ENCODE measurements at places on chromosomes 6 and 20.

GRCh38 chr6:90420500-90420899 lies 123.9 kb upstream of the BACH2 start:
- no peak for DNase-seq

DNA sequence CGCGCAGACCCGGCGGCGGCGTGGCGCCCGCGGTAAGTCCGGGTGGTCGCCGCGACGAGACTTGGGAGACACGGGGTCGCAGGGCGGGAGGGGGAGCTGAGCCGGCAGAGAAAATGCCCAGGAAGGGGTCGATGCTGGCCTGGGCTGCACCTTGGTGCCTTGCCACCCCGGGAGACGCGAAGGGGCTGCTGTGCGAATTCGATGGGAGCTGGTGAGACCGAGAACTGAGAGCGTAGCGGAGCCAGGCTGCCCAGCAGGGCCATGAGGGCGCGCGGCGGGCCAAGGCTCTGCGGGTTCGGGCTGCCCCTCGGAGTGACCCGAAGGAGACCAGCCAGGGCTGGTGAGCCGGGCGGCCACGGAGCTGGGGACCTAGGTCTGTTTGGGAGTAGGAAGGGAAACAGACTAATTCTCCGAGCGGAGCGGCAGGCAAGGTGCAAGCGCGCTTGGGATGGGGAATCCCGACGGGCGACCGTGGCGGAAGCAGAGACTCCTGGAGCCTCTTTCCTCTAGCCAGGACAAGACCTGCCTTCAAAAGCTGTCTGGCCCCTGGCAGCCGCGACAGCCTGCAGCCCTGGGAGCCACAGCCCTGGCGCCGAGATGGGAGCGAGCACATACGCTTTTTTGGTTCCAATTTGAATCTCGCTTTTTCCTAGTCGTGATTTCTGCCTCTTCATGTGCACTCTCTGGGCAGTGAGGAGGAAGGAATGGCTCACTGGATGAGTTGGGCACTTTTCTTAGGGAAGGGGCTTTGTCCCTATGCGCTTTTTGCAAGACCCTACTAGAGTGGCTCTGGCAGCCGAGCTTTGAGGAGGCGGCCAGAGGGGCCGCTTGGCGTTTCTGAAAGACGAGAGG lies 691 bp downstream of the SYNDIG1 start:
- DNase-seq, result no peak

DNA sequence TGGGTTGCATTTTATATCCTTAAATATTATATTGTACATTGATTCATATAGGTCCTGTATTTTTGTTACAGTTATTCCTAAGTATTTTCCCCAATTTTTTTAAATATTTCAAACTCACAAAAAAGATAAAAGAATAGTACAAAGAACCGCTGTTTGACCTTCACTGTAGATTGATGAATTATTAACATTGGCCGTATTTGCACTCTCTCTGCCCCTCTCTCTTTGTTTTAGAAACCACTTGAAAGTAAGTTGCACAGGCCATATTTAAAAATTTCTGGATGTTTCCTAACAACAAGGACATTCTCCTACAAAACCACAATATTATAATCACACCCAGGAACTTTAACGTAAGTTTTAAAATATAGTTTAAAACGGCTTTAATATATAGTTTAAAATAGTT lies 72.0 kb upstream of the DUSP22 start:
- no peak for DNase-seq

DNA sequence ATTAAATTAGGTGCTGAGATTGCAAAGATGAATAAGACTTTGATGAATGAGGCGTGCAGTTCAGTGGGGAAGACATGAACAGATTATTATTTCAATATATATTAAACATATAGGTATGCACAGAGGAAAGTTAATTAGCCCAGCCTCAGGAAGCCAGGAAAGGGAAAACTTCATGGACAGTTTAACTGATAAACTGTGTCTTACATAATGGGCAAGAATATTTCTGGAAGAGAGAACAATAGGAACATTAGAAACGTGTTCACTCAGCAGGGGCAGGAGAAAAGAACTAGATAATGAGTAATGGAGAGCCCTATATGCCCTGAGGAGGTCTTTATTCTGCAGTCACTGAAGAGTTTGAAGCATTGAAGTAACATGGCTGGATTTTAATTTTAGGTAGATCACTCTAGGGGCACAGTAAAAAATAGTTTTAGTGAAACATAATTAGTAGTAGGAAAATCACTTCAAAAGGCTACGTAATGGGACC lies 23.6 kb downstream of the CEP57L1 start:
- no peak for DNase-seq

GRCh38 chr20:34355427-34355826 lies 7.6 kb upstream of the ITCH start:
- DNase-seq, result no peak

DNA sequence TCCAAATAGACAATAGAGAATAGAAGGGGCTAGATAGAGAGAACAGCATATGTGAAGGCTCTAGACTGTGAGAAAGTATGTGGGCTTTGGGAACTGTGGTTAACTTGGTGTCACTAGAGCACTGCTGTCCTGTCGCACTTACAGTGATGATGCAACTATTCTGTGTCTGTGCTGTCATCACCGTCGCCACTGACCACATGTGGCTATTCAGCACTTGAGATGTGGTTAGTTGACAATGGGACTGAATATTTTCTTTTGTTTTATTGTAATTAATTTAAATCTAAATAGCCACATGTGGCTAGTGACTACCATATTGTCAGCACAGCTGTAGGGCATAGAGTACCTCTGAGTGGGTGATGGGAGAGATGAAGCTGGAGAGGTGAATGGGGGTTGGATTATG lies 39.0 kb upstream of the IFNGR1 start:
- no peak for DNase-seq

DNA sequence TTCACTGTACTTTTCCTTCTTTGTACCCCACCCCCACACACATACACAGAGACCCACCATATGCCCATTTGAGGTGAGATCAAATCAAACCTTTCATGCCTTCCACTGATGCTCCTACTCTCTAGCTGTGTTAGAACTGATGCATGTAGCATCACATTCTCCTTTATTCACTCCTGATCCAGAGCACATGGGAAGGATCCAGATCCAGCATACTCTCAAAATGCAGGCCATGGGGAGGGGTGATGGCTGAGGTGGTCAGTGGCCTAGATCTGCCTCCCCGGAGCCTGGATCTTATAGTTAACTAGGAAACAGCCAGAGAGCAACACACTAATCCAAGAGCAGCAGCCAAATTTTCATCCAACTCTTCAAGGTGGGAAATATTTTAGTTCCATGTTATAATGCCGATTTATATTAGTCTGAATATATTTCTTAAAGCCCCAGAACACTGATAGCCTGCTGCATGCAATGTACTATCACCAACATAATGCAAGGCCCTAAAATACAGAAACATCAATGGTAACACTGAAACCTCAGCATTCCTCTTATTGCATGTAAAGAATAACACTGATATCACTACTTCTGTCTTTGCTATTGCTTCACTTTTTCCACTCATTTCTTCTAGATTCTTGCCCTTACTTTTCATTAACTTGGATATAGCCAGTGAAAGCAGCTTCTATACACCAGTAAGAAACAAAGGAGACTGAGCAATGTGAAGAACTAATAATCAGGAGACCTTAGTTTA lies 126.8 kb upstream of the BEND6 start:
- no peak for DNase-seq

- no peak for DNase-seq
Observed at GRCh38 chr20:56443654-56444540, 24.5 kb upstream of the RTF2 start.

DNA sequence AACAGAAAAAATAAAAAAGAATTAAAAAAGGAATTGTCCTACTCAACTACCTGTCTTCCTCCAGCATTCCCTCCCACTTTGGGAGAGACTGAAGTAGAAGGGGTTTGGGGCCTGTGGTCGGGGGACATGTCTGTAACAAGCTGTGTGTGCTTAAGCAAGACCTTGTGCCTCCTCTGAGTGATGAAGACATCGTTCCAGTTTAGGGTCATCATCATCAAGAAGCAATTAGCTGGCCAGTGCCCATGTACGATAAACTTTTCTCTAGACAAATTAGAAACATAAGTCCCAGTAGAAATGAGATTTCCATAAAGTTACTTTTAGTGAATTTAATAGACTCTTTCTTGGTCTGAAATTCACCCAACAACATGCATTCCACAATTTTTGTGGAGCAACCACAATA lies 272.9 kb downstream of the ZNF217 start:
- DNase-seq, result no peak

DNA sequence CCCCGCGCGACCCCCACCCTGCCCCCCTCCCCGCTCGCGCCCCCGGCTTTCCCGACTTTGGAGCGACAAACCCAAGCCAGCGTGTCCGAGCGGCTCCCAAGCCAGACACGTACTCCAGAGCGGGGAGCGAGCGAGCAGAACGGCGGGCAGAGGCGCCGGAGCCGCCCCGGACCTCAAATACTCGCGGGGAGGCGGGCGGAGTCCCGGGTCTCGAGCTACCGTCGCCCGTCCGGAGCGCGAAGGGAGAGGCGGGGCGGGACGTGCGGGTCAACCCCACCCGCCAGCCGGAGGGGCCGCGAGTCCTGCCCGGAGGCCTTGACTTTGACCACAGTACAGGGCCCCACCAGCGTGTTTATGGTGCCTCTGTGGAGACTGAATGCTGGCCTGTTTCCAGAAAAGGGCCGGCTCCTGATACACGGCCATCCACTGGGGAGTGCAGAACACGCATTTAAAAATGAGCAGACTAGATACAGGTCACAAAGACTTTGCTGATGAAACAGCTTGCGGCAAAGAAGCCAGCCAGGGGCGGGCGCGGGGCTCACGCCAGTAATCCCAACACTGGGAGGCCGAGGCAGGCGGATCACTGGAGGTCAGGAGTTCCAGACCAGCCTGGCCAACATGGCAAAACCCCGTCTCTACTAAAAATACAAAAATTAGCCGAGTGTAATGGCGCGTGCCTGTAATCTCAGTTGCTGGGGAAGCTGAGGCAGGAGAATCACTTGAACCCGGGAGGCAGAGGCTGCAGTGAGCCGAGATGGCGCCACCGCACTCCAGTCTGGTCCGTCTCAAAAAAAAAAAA lies at the start of gene SERPINB6:
SERPINB6 (minus strand) TSS at position 148 of the 799 bp plus-strand sequence. CDS start 12,235 bp downstream, outside the sequence.
- DNase-seq, result peak; percentile 45

DNA sequence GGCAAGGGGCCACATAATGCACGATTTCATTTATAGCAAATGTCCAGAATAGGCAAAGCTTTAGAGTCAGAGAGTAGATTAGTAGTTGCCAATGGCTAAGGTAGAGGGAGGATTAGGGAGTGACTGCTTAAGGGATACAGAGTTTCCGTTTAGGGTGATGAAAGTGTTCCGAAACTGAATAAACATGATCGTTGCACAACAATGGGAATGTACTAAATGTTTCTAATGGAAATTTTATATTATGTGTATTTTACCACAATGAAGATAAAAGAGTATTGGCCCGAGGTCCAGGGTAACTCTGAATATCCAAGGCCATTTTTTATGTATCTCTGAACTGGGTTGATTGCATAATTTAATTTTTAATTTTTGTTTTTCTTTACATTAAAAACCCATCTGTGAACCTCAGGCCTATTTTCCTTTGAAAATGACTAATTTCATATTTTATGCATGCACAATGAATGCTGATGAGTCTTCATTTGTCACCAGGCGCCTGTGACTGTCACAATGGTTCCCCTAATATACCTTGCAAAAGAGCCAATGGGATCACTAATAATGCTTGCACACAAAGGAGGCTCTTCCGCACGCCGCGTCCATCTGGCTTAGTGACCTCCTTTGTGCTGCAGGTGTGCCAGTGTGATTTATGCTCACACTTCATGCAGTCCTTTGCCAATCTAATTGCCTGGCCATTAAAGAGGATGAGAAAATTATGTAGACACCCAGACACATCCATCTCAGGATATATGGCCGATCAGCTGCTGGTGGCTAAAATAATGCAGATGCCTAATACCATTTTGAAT lies 612.5 kb downstream of the CDH26 start:
- DNase-seq, result no peak

DNA sequence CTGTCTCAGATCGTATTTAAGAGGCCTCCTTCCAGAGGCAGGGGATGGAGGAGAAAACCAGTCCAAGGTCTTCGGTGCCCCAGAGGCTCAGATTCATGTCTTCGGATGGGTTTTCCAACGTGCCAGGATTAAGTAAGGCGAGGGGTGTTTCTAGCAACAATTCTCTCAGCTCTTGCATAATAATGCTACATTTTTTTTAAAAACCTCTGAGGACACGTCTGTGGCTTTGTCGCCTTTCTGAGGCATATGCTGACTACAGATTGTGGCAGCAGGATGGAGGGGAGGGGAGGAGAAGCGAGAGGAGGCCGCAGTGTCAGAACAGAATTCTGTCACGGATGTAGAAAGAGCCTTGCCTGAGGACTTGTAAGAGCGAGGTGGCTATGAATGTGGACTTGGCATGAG lies 17.7 kb upstream of the CCDC167 start:
- peak; percentile 82 for DNase-seq

GRCh38 chr6:14827354-14827753 lies 418.5 kb upstream of the JARID2 start:
- DNase-seq, result no peak

DNA sequence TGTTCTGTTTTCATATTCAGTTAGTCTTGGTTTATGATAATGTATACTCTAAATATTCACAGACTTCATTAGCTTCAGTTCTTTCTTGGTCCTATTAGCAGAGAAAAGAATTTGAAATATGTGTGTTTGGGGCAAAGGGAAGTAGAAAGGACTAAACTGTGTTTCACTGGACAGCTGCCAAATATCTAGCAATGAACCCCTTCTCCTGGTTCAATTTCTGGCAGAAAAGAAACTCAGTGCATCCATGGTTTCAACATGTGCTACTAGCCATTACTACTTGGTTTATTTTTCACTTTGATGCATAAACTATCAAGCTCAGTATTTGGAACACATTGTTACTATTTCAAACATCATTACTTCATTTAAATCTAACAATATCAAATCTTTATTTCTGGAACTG lies 43.6 kb downstream of the FBXL4 start:
- no peak for DNase-seq

- DNase-seq, result peak; percentile 43
Observed at GRCh38 chr6:29965873-29966601, 23.7 kb downstream of the HLA-A start.

GRCh38 chr20:35826397-35826998 lies 54.7 kb downstream of the PHF20 start:
- DNase-seq, result no peak

DNA sequence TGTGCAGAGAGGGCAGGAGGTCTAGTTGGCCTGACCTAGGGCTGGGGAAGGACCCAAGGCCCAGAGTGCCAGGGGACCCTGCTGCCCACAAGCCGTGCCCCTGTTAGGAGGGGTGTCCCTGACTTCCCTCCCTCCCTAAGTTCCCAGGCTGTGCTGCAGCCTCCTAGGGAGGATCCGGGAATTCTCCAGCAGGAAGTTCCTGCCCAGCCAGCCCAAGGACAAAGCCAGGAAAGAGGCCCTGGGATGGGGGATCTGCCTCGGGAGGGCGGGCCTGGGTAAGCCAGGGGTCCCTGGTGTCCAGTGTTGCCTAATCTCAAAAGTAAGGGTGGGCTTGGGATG lies 9.3 kb upstream of the BAK1 start:
- no peak for DNase-seq

DNA sequence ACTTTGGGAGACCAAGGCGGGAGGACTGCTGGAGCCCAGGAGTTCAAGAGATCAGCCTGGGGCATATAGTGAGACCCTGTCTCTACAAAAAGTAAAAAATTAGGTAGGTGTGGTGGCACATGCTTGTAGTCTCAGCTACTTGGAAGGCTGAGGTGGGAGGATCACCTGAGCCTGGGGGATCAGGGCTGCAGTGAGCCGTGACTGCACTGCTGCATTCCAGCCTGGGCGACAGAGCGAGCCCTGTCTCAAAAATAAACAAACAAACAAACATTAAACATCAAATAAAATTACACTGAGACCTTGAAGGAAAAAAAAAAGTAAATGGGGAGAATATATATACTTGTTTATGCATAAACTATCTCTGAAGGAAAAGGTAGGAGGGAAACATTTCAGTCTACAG lies 387.8 kb downstream of the ZFAND3 start:
- DNase-seq, result no peak
